HTR-8/SVneo (cell line): ENCODE measurements at places on chromosomes 2 and 18.

DNA sequence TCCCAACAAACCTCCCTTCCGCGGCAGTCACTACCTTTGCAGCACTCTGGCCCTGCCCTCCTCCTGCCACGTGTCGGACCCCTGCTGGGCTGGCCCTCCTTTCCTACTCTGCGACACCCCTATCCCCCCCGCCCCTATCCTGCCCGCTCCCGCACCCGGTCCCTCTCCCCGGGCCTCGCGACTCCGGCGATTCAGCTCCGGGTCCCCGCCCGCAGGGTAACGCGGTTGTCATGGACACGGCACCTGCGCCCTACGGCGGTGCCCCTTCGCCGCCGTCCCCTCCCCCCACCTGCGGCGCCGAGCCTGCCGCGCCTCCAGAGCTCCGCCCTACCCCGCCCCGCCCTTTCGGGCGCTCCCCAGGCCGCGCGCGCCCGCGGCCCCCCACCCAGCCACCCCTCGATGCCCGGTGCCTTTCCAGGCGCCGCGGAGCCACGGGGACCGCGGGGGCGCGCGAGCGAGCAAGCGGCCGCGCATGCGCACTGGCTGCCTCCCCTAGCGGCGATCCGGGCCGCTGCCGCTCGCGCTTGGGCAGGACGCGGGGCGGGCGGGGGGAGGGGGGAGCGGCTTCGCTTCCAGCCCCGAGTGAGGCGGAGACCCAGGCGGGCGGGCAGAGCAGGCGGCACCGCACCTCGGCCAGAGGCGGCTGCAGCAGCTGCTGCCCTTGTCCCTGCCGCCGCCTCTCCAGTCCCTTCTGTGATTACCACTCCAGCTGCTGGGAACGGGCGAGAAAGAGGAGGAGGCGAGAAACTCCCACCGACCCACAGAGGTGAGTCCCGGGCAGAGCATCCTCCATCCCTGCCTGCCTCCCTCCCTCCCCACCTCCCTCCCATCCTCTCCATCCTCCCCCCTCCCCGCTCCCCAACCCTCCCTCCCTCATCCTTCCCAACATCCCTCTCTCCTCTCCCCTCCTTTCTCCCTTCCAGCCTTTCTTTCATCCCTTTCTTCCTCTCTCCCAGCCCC, at the start of gene CTNNA2:
TSS of gene CTNNA2 (plus strand) at position 610 of the 960 bp plus-strand sequence.
- no peak for DNase-seq

DNA sequence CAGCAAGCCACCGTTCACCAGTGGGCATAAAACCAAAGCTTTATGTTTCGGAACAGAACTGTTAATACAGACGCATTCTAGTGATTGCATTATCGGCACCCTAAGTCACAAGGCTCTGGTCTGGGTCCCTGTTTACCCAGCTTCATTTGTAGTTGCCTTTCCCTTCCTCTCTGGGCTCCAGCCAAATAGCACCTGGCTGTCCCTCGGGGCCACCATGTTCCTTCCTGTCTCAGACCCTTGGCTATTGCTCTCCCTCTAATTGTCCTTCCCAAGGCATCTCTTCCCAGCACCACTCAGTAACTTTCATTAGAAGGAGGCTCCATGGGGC, 75.3 kb downstream of the SDC1 start:
- no peak for DNase-seq

DNA sequence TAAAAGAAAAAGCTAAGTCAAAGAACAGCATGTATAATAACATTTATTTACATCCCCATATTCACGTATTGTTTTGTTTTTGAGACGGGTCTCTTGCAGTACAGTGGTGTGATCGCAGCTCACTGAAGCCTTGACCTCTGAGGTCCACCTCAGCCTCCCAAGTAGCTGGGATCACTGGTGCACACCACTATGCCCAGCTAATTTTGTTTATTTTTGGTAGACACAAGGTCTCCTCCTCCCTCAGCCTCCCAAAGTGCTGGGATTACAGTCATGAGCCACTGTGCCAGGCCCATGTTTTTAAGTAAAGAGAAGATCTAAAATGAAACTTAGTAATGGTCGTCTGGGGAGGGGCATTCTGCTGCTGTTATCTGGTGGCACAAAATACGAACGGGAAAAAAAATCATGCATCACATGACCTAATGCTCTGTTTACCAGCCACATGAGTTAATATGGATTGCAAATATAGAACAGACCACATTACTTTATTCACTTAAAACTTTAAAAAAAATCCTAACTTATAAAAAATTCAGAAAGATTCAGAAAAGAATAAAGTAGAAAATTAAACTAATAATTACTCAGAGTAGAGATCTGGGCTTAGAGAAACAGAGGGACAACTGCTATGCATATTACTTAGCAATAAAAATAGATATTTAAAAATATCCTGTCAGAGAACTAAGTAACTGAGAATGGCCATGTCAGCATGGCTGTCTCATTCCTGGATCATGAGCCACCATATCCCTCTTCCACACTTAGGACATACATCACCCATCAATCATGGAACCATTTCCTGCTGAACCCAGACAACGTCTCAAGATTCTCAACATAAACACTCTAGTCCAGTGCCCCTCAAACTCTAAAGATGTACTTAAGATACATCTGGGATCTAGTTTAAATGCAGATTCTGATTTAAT, 7.3 kb downstream of the MMADHC start:
- DNase-seq, result no peak

DNA sequence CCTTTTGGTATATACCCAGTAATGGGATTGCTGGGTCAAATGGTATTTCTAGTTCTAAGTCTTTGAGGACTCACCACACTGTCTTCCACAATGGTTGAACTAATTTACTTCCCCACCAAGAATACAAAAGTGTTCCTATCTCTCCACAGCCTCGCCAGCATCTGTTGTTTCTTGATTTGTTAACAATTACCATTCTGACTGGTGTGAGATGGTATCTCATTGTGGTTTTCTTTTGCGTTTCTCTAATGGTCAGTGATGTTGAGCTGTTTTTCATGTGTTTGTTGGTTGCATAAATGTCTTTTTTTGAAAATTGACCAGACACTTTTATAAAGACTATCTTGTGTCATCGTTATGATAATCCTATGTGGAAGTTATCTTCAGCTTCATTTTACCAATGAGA, 16.0 kb upstream of the ATP8B1 start:
- DNase-seq, result no peak

DNA sequence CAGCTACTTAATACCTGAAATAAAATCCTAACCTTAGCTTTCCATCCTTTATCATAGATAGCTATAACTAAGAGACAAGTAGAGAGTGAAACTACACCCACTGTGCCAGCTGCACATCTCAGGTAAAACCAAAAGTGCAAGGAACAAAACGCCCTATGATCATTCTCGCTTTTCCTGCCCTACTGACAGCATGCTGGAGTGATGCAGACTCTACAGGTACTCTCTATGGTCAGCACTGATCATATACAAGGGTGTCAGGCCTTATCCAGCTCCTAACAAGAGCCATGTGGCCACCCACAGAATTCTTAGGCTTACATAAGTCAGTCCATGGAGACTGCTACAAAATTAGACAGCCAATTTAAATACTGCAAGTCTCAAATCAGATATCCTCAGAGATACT, 45.6 kb downstream of the REV1 start:
- DNase-seq, result no peak
